Activated CD4-positive, alpha-beta memory T cell treated with anti-CD3 and anti-CD28 coated beads, Interleukin-2, amount 10 ng/mL, durations not matched to agents 7 days and 5 days (primary cell): ENCODE measurements at places on chromosomes 6 and 20. TPM values are rescaled to one million over a fixed set of nuclear protein-coding genes. Genes with fewer than 3 reads are reported as not detected.

DNA sequence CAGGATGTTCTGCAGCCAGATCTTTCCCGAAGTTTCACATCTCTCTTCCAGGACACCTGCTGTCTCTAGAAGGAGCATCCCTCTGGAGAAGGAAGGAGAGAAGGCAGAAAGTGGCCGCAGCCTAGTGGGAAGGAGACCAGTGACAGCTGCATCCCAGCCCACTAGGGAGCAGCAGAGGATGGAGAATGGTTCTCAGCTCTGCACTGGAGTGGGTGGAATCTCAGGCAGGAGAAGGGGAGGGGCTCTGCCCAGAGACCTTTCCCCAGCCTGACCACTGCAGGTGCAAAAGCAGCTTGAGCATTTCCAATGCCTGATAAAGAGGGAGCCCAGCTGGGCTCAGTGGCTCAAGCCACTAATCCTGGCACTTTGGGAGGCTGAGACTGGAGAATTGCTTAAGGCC is 32.3 kb downstream of the NCR2 start:
- no peak for DNase-seq

GRCh38 chr20:48661575-48662455 is 166.0 kb downstream of the PREX1 start:
- no peak for DNase-seq

- no peak for DNase-seq
Observed at GRCh38 chr6:163756079-163756478, 341.6 kb downstream of the QKI start.

DNA sequence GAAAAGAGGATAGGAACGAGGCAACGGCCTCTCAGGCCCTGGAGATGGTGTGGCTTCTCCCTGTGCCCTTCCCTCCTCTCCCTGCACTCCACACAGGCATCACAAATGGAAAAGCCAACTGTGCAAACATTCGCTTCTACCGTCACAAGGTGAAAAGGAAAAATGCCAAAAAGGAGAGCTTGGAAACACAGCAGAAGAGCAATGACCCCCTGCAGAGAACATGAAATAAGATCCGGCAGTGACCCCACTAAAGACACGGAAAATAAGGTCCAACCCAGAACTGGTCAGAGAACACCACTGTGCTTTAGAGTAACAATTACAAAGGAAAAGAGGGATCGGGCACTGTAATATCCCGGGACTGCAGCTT is 63.0 kb downstream of the SLC22A23 start:
- DNase-seq: no peak

DNA sequence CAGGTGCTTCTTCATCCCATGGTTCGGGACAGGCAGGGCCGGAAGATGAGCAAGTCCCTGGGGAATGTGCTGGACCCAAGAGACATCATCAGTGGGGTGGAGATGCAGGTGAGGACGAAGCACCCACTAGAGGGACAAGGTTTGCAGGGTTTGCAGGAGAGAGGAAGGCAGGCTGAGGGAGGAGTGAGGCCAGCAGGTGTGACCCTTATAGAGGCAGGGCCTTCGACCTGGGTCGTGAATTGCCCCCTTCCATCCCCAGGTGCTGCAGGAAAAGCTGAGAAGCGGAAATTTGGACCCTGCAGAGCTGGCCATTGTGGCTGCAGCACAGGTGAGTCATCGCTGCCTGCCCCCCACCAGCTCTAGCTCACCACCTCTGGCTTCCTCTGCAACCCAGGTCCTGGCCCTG is 8.4 kb downstream of the VARS2 start:
- DNase-seq: no peak

- DNase-seq: no peak
Observed at GRCh38 chr20:51098284-51098810, 75.4 kb upstream of the KCNG1 start.

DNA sequence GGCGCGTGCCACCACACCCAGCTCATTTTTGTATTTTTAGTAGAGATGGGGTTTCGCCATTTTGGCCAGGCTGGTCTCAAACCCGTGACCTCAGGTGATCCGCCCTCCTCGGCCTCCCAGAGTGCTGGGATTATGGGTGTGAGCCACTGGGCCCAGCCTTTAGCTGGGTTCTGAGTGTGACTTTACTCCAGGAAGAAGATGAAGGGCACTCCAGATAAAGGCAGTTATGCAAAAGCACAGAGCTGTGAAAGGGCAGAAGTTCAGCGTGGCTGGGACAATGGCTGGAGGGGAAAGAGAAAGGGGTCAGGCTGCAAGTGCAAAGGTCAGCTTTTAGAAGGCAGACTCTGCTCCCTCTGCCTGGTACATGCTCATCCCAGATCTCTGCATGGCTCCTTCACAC is 39.7 kb downstream of the MAP3K5 start:
- DNase-seq: no peak

Gene NUS1
- 25.3 TPM for total RNA-seq
